ENCODE measurements at places on chromosomes 3 and 15.

DNA sequence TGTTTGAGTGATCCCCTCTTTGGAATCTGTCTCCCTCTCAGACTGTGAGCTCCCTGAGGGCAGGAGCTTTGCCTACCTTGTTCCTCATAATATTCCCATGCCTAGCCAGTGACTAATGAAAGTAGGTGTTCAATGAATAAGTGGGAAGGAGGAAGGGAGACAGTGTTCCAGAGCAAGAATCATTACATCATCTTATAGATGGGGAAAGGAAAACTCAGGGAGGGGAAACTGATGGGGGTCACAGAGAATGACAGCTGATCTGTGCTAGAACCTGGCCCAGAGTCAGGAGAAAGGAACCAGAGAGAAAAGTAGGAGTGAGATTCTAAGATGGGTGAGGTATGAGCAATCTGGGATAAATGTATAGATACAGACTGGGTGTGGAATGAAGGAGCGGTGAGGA is 29.9 kb downstream of the LINGO1 start:
- no peak for DNase-seq

DNA sequence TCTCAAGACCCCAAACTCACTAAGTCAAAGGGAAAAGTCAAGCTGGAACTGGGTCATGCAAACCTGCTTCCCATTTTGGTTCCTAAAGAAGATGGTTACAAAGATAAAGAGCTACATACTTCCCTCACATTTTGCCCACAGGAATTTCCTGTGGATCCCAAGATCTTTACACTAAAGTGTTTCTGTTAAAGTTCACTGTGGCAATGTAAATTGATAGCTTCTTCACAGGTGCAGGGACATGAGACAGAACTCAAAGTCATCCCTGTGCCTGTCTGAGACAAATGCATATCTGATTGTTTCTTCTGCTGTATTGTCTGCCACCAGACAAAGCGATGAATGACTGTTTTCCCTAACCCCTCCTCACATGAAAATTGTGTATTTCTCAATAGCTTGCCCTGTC is 567.8 kb downstream of the ZIC1 start:
- DNase-seq = no peak

DNA sequence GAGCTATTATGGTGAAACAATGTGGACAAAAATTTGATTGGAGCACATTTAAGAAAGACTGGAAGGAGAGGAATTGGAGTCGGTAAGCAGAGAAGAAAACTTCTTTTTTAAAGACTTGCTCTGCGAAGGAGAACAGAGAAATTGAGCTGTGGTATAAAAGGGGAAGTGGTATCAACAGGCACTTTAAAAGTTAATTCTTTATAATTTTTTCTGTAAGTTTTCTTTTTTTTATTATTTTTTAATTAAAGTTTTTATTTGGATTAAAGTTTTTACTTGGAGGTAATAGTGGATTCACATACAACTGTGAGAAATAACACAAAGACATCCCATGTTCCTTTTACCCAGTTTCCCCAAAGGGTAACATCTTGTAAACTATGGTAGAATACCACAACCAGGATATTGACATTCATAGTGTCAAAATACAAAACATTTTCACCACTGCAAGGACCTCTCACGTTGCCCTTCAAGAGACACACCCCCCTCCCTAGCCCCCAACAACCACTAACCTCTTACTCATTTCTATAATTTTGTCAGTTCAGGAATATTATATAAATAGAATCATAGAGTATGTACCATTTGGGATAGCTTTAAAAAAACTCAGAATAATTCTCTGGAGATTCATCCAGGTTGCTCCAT is 33.8 kb upstream of the XIRP1 start:
- DNase-seq = no peak

DNA sequence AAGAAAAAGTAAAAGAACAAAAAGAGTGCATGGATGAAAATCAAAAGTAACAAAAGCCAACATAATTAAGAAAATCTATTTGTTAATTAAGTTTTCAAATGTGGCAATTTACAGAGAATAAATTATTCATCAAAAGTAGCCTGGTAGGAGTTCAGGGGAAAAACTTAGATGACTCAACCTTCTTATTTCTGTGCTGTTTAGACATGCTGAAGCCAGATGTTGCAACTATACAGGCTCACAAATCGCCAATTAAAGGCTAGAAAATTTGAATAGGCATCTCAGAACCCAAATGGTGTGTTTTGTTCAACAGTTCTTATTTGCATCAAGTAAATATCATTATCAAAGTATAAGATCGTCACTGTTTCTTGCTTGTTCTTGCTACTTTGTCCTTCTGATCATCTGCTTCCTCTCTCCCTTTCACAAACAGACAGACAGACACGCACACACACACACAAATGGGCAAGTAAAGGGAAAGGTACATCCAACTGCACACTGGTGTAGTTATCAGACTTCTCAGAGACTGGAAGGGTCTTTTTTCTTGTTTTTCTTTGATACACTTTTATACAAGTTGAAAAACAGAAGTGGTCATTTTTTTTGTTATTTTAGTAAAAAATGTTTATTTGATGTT is 572.2 kb downstream of the MECOM start:
- DNase-seq = peak; percentile 41

DNA sequence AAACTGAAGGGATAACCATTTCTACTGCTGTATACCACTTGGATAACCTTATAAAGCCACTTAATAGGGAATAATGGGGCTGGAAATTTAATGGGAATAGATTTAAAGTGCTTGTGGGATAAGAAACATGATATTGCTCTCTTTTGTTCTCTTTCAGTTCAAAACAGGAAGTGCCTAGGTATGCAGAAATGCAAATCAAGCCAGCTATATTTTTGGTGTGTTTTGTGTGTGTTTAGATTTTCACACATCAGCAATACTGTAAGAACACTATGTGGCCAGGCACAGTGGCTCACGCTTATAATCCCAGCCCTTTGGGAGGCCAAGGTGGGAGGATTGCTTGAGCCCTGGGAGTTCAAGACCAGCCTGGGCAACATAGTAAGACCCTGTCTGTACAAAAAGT is 442.3 kb upstream of the TPRG1 start:
- no peak for DNase-seq

- no peak for DNase-seq
These were observed 48.1 kb downstream of the CDIN1 start for GRCh38 chr15:36627566-36627965.

DNA sequence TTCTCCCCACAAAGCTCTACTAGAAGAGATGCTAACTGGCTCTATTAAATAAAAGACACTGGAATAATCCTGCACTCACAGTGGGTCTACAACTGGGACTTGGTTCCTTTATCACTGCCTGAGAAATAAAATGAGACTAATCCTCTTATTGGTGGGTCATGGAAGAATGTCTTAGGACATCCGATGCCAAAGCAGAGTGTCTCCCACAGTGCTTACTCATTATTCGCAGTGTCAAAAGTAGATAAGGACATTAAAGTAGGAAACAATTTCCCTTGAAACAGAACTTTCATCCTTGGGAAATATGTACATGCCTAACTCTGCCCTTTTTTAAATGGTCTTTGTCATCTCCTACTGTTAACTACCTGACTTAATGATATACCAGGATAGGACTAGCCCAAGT is 71.5 kb downstream of the GSK3B start:
- no peak for DNase-seq

- DNase-seq = no peak
These were observed 38.6 kb downstream of the TKT start for GRCh38 chr3:53217175-53217574.

DNA sequence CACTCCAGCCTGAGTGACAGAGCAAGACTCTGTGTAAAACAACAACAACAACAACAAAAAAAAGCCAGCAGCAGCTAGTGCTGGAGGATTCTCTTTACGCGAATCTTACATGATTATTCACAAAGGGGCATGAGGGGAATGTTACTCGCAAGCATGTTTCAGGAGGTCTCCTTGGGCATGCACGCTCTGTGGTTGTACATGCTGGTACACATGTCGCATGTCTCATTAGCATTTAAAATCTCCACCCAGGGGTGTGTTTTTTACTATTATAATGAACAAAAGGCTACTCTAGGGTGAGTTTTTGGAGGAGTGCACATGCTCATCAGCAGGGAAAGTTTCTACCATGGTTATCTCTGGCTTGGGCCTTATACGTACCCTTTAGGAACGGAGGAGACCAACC is 12.7 kb upstream of the PLCH1 start:
- no peak for DNase-seq

DNA sequence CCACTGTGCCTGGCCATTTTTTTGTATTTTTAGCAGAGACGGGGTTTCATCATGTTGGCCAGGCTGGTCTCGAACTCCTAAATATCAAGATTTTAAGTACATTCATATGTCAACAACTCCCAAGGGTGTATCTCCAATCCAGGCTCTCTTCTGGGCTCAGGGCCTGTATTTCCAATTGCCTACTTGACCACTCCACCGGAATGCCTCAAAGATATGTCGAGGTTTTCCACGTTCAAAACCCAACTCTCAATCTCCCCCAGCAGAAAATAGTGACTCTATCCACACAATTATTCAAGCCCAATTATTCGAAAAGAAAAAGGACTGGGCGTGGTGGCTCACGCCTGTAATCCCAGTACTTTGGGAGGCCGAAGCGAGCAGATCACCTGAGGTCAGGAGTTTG is 1.9 kb upstream of the KNSTRN start:
- no peak for DNase-seq

DNA sequence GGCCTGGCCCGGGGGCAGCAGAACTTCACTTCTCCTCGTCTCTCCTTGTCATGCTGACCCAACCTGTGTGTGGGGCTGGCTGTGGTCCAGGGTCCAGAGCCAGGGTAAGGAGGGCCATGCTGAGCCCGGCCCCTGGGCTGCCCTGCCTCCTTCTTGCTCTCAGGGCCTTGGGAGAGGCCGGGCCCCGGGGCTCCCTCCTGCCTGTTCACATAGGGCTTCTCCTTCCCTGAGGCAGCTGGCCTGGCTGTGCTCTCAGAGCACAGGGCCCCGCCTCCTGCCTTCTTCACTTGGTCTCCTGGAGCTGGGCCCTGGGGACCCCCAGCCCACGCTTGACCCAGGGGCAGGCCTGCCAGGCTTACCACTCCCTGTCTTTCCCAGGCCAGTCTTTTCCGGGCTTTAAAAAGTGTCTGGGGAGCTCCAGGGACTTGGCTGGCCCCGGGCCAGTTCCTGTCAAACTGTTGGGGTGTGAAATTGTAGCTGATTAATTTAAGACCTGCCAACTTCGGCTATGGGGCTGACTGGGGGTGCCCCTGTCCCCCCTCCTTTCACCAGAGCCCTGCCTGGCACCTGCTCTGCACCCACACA is 11.8 kb downstream of the PLXNA1 start:
- DNase-seq = no peak

DNA sequence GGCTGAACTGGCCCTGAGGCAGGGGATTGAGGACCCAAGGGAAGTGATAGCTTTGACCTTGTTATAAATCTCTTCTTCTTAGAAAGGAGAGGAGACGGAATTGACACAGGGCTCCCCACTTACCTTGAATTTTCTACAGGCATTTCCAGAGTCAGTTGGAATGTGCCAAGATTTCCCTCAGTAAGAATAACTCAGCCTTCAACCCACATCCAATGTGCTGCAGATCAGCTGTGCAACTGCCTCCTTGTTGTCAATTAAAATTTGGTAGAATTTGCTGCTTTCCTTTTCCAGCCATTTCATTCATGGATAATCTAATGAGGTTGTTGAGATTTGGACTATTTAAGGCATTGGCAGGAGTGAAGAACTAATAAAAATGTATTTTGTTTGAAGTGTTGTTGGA is 14.6 kb downstream of the MED12L start:
- DNase-seq = no peak

GRCh38 chr3:15803921-15804320 is 6.1 kb upstream of the ANKRD28 start:
- DNase-seq = no peak

GRCh38 chr3:156174229-156174847 is 54.0 kb downstream of the KCNAB1 start:
- peak; percentile 70 for DNase-seq

DNA sequence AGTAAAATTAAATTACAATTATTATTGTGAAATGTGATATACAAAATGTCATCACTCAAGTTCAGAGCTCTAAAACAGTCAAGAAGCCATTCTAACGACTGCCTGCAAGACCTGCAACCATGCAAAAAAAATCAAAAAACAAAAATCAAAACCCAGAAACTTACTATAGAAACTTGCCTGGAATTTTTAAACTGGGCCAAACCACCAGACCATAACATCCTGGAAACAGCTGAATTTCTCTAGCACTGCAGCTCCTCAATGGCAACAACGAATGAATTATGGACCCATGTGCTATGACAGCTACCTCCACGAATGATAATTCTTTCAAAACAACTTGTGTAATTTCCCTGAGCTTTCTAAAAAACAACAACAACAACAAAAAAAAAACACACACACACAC is 130.0 kb upstream of the KCNMB2 start:
- DNase-seq = peak; percentile 32

DNA sequence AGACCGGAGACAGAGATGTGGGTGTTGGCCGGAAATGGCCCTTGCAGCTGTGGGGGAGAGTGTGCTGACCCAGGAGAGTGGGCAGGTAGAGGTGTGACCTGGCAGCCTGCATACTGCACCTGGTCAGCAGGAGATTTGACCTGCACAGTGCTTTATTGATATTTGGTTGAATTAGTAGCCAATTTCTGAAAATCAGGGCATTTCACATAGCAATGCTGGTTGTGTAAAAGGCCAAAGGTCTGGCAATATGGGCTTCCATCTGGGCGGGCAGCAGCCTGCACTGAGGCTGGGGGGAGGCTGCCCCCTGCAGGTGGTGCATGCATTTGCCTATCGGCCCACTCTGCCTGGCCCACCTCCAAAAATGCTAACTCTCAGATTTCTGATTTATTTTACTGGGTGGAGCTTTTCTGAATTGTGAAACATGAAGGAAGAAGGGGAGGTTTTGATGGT is 9.4 kb upstream of the MGLL start:
- peak; percentile 53 for DNase-seq

DNA sequence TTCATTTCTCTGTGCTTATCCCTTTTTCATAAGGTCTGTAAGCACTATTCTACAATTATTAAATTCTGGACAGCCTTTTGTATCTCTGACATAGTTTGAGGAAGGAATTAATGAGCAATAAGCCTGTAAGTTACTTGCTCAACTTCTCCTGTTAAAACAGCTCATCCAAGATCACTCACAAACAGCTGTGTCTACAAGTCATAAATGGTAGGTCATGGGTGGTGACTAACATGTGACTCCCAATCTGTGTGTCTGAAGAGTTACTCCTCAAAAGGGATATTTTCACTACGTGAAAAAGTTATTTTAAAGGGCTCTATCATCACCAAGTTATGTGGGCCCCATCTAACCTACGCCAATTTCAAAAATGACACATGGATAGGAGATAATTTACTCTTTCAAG is 145.2 kb upstream of the CBLB start:
- DNase-seq = peak; percentile 25

GRCh38 chr15:70033529-70034140 is 64.1 kb downstream of the TLE3 start:
- no peak for DNase-seq

DNA sequence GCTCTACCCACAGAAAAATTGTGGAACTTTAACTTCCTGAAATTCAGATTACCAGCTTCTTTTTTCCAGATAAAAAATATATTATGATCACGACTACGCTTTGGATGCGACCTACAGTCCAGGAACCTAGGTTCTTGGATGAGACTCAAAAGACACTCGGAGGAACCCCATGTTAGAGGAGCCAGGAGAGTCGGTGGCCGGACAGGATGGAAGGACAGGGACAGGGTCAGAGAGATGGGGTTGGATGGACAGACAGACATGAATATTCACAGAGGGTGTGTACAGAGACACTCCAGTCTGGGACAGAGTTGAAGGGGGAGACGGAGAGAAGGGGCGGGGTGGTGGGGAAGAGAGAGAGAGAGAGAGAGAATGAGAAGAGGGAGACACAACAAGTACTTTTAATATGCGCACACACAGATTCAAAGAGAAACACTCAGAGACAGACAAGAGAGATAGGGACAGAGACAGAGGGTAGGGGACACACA is 9.5 kb downstream of the FAM3D start:
- DNase-seq = no peak

- no peak for DNase-seq
These were observed 9.7 kb upstream of the CALML4 start for GRCh38 chr15:68214838-68215254.

Data from lung microvascular endothelial cell (primary cell).